ENCODE measurements at places on chromosomes 11 and 22.

DNA sequence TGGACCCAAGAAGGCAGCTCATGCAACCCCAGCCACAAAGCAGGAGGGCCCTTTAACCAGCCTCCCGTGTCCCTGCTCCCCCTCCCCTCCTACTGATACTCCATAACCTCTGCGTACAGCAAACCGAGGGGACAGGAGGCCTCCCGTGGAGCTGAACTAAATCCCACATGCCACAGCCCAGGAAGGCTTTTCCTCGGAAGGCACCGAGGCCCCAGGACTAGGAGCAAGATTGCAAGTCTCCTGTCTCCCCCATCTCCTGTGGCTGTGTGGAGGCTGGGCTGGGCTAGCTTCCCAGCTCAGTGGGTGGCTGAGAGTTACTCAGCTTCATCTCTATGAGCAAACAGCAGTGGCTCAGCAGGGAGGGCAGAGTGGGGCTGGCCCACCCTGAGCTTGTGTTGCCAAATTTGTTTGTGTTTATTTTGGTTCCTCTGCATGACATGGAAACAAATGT lies 62.7 kb upstream of the NECTIN1 start:
- no peak for DNase-seq

GRCh38 chr11:112751772-112752171 lies 209.4 kb upstream of the NCAM1 start:
- no peak for DNase-seq

DNA sequence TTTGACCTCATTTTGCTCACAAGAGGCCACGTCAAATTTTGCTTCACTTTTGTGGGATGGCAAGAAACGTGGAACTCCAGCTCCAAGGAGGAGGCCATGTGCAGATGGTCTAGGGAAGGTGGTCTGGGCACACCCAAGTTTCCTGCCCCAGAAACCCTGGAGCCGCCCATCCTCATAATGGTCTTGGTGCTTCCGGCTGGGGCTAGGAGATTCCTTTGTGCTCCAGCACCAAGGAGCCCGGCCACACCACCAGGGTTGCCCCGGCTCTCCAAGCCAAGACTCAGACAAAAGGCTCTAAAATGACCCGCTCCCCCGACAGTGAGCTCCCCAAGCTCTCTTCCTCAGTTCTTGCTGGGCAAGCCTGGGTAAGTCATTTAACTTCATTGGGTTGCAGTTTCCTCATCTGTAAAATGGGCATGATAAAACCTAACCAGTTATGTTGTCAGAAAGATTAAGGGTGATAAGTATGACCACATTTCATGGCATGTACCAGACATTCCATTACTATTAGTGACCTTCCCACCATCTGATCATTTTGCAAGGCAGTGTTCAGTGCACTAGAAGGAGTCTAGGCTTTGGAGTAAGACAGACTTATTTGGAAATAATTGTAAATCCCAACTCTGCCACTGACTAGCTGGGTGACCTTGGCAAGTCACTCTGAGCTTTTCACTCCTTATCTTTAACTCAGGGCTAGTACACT lies 23.3 kb downstream of the DKK3 start:
- no peak for DNase-seq

- no peak for DNase-seq
Observed at GRCh38 chr11:104529213-104529612, 365.3 kb upstream of the PDGFD start.

GRCh38 chr11:92838759-92839310 lies 130.6 kb upstream of the MTNR1B start:
- DNase-seq, result no peak

DNA sequence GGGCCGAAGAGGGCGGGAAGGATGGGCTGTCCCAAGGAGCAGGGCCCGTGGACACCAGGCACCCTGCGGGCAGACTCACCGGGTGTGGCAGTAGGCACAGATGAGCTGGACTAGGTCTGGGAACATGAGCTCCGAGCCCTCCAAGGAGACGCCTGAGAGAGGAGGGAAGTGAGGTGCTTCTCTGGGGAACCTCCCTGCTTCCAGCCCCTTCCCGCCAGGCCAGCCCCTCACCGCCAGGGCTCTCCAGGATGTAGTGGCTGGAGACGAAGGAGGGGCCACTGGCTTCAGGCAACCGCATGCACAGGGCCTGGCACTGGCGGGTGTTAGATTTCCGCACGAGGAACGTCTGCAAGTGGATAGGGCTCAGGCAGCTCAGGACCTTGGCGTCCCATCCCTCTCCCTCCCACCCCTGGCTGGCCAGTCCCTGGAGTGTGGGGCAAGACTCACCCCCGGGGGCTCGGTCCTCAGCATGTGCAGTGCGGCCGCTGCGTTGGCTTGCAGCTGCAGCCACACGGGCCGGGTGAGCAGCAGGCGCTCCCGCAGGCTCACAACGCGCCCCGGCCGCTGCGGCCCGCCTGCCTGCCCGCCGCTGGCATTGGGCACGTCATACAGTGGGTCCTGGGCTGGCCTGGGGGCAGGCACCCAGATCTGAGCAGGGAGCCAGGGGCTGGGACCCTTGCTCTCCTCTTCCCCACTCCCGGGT lies 552 bp downstream of the RIN1 start:
- peak; percentile 85 for DNase-seq

GRCh38 chr11:93540896-93541553 lies 2.2 kb downstream of the SMCO4 start:
- DNase-seq, result no peak

DNA sequence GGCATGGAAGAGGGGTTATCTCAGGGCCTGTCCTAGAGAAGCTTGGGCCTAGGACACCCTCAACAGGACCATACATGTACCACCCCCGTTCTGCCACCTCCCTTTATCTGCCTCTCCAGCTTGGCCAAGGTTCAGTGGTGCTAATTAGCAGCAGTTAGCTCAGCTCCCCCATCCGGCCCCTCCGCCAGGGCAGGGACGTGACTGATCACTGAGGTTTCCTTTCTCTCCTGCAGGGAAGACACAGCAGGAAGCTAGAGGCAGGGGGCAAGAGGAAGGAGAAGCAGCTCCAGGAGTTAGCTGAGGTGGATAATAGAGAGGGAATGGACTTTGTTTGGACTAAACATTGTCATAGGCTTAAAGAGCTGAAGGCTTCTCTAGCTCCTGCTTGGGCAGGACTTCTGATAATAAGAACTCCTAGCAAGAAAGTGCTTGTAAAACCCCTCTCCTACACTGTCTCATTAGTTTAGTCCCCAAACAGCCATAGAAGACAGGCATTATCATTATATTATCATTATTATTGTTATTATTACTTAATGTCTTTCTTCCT lies 53.8 kb downstream of the BUD13 start:
- no peak for DNase-seq

DNA sequence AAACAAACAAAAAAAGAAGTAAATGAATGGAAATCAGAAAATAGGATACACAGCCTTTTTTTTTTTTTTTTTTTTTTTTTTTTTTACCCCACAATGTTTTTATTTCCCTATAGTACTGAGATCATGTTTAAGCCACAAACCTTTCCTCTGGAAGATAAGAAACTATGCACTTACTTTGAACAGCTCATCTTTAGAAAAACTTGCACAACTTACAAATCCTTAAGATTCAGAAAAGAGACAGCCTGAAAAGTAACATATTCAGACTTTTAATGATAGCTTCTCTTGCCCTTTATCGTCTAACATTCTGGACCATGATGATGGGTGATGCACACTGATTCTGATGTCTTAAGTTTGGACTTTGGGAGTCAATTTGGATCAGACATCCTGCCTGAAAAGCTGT lies 80.3 kb downstream of the TNRC6B start:
- DNase-seq, result no peak

GRCh38 chr11:69965821-69966582 lies 112.1 kb upstream of the ANO1 start:
- no peak for DNase-seq

DNA sequence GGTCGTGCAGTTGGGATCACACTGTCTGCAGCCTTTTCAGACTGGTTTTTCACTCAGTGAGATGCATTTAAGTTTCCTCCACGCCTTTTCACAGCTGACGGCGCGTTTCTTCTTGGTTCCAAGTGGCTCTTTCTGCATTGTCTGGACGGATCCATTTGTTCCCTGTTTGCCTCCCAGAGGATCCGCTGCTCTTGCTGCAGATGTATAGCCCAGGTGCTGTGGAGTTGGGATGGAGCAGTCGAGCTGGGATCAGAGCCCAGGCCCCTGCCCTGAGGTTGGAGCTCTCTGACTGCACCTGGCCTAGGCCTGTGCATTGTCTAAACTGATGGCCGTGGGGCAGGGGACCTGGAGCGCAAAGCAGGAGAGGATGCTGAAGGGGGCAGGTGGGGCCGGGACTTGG lies 51.6 kb downstream of the PARVB start:
- DNase-seq, result no peak

GRCh38 chr11:69352715-69353319 lies 58.9 kb downstream of the MYEOV start:
- DNase-seq, result no peak

GRCh38 chr11:1889224-1889930 lies 2.3 kb downstream of the PRR33 start:
- no peak for DNase-seq

GRCh38 chr11:3022300-3022967 lies 30.3 kb upstream of the NAP1L4 start:
- DNase-seq, result no peak

DNA sequence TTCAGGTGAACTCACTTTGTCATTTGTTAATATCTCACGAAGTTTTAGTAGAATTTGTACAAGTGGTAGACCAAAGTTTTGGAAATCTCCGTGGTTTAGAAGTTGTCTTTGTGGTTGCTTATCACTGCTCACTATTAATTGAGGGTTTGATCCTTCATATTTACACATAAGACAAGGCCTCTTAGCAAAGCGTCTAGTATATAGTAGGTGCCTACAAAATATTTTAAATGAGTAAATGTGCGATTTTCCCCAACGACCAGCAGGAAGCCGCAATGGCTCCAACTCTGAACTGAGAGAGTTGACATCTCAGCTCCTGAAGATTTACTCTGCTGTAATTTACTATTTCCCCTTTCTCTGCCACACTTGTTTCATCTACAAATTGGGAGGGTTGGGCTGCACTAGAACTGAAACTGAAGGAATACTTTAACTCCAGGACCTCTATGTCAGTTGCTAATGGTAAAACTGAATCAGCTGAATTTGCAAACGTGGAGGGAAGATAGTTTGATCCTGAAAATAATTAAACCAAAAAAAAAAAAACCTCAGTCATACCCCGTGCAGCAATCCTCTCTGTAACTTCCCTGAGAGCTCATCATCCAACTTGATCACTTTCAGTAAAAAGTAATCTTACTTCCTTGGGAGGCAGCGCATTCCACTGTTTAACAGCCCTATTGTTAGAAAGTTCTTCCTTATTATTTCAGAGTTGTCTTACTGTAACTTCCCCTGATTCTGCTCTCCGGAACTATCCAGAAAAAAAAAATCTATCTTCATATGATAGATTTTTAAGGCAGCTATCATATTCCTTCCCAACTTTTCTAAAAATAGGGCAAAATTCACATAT lies 1.3 kb upstream of the SBF2 start:
- no peak for DNase-seq

DNA sequence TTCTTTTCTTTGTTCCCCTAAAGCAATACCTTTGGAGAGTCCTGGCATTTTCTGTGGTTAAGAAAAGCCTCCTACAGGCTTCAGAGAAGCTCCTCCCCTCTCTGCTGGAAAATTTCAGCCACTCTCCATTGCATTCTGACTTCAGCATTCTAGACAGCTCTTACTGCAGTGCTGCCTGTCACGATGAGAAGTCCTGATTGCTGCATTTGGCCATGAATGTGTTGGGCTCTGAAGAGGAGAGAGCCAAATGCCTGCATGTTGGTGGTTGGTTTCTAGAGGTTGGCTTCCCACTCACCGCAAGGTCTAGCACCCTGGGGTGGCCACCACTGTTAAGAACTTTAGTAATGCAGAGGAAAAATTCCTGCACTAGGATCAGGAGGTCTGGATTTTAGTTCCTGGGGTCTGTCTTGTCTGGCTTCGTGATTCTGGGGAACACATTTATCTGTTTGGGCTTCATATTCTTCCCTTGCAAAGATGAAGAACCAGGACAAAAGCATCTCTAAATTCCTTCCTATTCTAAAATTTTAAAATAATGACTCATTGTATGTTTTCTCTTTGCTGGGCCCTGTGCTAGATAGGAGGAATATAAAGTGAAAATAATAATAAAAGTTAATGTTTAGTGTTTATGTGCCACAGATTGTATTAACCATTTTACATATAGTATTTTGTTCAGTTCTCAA lies 38.1 kb downstream of the COA4 start:
- no peak for DNase-seq

- no peak for DNase-seq
Observed at GRCh38 chr11:115425816-115426215, 78.4 kb downstream of the CADM1 start.

GRCh38 chr11:116507016-116507415 lies 265.8 kb downstream of the BUD13 start:
- DNase-seq, result no peak

- DNase-seq, result no peak
Observed at GRCh38 chr22:30718938-30719337, 24.3 kb downstream of the OSBP2 start.

- DNase-seq, result no peak
Observed at GRCh38 chr11:57776031-57776521, 14.5 kb downstream of the CTNND1 start.

DNA sequence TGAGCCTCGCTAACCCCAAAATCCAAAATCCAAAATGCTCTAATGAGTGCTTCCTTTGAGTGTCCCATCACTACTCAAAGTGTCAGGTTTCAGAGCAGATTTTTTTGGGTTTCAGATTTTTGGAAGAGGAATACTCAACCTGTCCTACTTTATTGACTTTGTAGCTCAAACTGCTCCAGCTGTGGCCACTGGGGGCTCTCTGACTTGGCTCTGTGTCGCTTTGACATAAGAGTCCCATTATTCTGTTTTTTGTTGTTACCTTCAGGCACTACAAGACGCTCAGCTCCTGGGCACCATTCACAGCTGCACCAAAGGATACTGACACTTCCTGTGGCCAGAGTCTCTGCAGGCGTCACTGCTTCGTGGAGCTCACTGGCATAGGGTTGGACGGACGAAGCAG lies 41.1 kb downstream of the PHF21B start:
- DNase-seq, result no peak

DNA sequence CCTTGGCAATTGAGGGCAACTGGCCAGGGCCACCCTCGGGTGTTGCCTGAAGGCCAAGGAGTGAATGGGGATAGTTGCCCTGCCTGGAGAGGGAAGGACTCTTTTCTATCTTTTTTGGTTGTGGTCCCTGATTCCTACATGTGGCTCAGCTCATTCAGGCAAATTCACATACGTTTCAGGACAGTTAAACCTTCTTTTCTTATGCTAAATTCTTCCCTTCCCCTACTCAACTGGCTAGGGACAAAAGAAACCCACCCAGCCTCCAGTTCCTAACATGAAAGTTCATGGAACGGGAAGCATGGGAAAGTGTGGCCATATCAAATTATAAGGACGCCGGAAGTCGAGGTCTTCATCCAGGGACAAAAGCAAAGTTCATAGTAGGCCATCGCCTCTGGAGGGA lies 26.3 kb upstream of the APLNR start:
- no peak for DNase-seq

GRCh38 chr11:102591160-102591718 lies 33.9 kb downstream of the MMP20 start:
- DNase-seq, result no peak

DNA sequence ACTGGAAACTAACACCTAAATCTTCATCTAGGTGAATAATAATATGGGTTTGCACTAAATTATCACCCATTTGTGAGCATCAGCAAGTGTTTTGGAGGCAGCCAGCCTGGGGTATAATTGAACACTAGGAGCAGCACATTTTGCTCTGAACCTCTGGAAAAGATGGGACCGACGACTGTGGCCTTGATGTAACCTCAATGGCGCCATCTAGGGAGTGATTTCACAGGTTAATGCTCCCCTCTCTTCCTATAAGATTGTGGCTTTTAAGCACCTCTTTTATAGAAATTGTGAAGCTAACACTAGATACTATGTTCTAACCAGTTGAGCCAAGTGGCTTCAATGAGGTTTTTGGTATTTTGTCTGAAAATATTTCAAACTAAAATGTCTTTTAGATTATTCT lies 203.7 kb downstream of the NELL1 start:
- no peak for DNase-seq

GRCh38 chr11:40882301-40882700 lies 577.2 kb downstream of the LRRC4C start:
- no peak for DNase-seq
